ENCODE measurements at places on chromosomes 16 and 17.
A peak's percentile ranks its signal among the peaks of the same experiment; 100 is the strongest.

DNA sequence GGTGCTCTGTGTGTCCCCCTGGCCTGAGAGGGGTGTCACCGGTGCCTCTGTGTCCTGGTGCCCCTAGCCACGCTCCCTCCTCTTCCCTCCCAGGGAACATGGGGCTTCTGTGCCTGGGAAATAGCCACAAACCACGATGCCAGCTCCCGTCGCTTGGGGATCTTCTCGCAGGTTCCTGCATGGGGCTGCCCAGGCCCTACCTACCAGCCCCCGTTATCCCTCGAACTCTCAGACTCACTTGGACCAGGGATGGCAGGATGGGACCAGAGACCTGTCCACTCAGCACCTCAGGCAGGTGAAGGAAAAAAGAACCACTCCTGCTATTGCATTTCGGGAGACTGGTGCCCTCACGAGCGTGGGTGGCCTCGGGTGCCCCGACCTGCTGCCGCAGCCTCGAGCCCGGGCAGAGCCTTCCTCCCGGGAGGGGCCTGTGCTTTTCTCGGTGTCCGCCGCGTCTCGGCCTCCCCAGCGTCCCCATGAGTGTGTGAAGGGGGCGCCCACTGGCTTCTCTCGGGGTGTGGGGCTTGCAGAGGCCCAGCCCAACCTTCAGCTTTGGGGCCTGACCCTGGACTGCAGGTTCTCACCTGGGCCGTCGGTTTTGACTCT, 41.0 kb upstream of the GNG13 start:
- DNase-seq = no peak

DNA sequence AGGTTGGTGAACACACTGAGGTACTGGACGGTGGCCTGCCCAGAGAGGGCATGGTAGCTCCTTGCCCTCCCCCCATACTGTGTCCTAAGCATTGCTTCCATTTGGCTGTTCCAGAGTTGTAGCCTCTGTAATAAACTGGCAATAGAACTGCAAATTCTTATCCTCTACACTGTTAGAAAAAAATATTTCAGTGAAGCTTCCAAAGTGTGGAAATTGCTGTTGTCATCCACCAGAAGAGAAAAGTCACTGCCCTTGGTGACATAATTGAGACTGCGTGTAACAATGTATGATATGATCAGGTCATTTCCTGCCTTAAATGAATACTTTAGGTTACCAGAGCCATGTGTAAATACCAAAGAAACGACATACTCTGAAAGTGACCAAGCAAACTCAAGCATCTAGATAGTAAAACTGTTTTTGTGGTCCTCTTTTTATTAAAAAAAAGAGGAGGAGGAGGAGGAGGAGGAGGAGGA, 65.9 kb downstream of the CEP95 start:
- DNase-seq = no peak

- DNase-seq = peak; percentile 68
Measured at GRCh38 chr16:71424626-71425025, 17.2 kb downstream of the TLE7 start.

DNA sequence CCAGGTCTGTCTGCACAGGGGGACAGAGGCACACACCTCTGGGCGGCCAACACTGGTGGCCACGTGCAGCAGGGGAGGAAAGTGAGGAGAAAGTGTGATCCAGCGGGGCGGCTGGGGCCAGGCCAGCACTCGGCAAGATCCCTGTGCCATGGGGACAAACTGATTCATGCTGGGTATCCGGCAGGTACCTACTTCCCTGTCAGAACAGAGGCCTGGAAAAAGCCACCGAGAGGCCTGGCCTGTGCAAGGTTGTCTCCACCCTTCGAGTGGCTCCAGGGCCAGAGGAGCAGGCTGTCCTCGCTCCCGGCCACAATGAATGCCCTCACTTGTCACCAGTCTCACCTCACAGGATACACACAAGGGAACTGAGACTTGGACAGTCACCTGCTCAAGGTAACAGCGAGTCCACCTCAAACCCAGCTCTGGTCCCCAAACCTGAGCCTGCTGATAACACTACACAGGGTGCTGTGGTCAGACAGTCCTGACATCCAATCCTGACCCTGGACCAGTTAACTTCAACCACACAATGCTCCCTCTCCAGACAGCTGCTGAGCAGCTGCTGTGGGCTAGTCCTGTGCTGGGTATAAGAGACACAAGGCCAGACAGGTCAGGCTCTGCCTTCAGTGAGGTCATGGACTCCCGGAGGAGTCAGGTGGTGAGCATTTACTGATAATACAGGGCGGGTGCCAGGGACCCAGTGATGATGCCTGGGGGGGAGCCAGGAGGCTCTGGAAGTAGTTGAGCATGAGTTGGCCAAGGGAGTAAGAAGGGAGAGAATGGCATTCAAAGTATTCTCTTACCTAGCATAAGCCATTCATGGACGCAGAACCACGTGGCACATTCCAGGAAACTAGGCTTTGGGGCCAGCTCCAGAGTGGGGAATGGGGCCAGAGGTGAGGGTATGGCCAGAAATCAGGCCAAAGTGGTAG, 53.0 kb downstream of the VAC14 start:
- no peak for DNase-seq

DNA sequence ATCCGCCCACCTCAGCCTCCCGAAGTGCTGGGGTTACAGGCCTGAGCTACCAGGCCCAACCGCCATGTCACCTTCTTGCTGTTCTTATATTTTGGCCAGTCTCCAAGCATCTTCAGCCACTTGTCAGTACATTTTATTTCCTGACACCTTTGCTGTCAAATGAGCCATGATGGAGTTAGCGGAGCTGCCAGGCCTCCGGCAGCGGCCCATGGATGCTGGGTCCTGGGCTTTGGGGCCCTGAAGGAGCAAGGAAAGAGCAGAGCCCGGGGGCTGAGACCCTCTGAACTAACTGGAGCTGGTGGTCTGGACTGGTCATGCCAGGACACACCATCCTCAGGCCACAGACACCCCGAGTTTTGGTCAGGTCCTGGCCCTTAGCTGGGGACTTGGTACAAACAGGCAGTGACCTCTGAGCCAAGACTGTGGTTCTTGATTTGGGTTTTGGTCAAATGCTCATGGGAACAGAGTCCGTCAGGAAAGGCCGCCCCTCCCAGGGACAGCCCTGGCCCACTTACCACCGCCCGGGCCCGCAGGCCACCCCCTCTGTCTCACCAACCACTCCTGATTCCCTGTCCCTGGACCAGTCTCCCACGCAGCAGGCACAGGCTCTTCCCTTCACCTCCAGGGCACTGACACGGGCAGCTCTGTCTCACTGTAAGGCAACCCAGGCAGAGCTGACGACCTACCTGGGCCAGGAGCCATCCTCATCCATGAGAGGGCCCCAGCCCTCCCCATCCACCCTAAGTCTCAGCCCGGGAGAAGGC, 42.0 kb downstream of the TNFRSF13B start:
- DNase-seq = no peak

DNA sequence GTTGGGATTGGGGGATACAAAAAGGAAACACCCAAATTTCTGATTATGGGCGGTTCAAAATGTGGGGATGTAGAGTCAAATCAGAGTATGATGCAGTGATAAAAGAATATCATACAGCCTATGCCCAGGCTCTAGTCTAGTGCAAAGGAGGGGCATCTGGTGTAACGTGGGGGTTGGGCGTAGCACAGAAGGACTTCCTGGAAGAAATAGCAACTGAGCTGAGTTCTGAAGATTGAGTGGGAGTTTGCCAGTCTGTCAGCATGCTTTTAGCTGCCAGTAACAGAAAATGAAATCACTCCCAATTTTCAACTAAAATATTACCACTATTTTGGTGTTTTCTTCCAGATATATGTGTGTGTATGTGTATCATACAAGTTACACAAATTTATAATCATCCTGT, 196.9 kb downstream of the SPECC1 start:
- DNase-seq = no peak

DNA sequence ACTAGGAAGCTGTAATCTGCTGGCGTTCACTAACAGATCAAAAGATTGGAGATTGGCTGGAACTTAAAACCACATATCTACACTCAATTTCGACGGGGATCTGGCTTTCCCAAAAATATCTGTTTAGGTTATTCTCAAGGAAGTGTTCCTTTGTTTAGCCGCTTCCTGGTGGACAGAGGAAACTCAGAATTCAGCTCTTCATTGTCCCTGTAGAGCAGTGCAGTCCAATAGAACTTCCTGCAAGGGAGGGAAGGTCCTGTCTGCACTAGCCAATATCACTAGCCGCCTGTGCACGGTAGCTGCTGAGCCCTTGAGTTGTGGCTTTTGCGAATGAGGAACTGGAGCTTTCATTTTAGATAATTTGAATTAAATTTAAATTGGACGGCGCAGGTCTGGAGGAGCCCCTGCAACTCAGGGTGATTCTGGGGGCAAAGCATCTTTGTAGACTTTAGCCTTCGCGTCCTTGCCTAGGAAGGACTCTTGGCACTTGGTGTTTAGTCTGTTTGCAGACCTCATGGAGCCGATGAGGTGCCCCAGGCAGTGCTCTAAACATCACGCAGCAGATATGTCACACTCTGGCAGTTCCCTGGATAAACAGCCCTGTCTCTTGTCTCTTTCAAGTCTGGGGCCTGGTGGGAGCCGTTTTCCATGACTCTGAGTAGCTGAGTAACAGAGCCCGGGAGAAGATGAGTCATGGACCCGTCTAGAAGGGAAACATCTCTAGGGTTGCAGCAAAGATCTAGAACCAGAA, 122.2 kb downstream of the CCDC182 start:
- DNase-seq = no peak
